ENCODE measurements at places on chromosomes 1 and 21.

- DNase-seq = no peak
Observed at GRCh38 chr1:91891969-91892368, 6.0 kb upstream of the TGFBR3 start.

DNA sequence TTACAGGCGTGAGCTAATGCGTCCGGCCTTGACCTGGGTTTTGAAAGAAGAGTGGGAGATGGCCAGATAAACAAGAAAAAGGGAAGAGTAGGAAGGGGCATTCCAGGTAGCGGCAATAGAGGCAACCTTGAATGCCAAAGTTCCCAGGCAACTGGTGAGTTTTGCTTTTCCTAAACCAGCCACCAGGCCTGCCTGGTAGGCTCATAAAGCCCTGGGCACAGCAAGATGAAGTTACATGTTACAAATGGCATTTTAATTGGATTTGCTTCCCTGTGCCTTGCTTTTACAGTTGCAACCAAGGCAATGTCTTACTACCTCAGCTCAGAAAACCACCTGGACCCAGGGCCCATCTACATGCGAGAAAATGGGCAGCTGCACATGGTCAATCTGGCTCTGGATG is 5.5 kb downstream of the LRRC42 start:
- no peak for DNase-seq

DNA sequence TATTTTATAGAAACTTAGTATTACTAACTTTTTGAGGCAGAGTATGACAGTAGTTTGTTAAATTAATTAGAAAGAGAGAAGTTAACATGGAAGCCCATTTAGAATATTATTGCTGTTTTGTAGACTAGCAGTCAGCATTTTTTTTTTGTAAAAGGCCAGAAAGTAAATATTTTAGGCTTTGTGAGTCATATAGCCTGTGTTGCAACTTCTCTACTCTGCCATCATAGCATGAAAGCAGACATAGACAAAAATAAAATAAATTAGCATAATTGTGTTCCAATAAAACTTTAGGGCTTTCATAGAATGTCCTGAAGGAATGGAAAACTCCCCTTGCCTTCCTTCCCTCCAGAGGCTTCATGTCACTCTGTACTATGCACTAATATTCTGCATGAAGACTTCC is 12.3 kb upstream of the RGS4 start:
- DNase-seq = no peak

- DNase-seq = no peak
Observed at GRCh38 chr1:56553046-56553445, 26.3 kb downstream of the PLPP3 start.

DNA sequence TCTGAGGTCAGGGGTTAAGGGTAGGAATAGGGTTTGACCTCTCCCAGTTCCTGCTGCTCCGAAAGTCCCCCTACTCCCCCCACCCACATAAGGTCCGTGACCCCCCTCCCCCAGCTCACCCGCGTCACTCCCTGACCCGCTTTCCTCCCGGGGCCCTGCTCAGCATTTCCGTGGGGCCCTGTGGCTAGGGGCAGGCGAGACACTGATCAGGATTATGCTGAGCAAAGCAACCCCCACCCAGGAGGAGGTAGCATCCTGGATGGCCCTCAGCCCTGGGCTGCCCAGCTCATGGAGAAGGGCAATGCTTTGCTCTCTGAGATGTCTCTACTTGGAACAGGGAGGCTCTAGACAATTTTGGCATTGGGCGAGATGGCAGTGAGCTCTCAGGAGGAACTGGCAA is 3.7 kb downstream of the RORC start:
- no peak for DNase-seq

DNA sequence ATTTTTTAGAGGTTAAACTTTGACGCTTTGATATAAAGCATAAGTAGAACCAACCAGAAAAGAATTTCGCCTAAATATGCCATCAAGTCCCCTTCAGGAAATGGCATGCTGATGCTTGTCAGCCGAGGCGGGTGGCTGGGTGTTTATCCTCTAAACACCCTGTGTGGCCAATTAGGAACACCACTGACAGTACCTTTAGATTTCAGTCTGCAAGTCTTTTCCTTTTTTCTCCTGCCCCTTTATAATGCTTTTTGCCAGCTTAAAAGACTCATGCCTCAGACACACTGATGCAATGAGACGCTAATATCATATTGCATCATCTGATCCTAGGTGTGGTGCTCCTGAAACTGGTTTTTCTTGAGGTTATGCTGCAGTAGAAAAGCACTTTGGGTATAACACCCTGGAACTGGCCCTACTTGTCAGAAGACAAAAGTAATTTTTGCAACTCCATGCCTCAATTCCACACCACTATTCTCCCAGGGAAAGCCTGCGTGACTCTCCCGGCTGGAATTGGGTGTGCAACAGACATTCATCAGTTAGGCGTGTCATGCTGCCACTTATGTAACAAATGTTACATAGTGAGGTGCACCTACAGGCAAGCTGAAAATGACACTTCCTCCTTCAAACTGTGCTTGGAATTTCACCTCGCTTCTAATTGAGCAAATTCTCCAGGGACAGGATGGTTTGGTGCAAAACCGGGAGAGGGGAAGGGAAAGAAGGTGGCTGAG is 2.0 kb upstream of the RCC2 start:
- DNase-seq = no peak

GRCh38 chr1:113931451-113931851 is 2.3 kb downstream of the HIPK1 start:
- no peak for DNase-seq

GRCh38 chr1:36083635-36084496 is at the start of gene TEKT2:
Gene TEKT2, plus strand, starts transcription at chr1:36084094. Its CDS starts 828 bp downstream, at chr1:36084922.
- peak; percentile 82 for DNase-seq

- no peak for DNase-seq
Observed at GRCh38 chr1:178581351-178582303, 68.7 kb downstream of the TEX35 start.

DNA sequence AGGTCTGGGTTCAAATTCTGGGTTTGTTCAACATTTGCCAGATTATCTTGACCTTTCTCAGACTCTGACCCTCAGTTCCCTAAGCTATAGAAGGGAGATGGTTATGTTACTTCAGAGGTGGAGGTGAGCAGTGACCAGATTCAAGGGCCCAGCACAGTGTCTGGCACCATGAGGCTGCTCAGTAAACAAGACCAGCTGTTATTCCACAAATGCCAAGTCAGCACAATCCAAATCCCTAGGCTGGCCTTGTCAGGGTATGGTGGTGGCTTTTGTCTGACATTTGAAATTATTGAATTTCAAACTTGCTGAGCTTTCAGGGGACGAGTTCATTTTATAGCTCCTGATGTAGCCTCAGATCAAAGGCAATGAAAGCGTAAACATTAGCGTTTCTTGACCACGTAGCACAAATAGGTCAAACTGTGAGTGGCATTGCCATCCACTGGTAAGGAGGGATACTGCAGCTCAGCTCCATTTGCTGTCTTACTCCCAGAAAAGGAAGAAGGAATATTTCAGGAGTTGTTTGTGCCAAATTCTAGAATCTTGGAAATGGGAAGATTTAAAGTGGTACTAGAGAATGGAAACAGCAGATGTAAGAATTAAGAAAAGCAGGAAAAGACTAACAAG is 94.3 kb upstream of the EDN2 start:
- peak; percentile 59 for DNase-seq

GRCh38 chr1:201169971-201170532 is 15.8 kb upstream of the TMEM9 start:
- no peak for DNase-seq

- peak; percentile 30 for DNase-seq
Observed at GRCh38 chr1:24167008-24167407, 20.1 kb downstream of the IFNLR1 start.

DNA sequence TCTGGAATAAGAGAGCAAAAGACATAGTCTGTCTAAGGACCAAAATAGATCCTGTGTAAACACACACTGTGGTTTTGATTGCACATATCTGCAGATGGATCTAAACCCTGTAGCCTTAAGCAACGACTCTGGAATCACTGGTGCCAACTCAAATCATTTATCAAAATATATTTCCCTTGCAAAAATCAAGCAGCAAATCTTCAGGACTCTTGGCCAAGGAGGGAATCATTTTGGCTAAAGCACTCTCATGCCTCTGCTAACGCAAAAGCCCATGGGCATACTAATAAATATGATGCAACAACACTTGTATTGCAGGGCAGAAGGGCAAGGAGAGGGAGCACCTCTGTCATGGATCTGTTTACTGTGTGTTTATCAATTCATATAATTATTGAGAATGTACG is 155.4 kb upstream of the DUSP10 start:
- no peak for DNase-seq

GRCh38 chr1:110548381-110548780 is 29.4 kb upstream of the KCNA10 start:
- no peak for DNase-seq

DNA sequence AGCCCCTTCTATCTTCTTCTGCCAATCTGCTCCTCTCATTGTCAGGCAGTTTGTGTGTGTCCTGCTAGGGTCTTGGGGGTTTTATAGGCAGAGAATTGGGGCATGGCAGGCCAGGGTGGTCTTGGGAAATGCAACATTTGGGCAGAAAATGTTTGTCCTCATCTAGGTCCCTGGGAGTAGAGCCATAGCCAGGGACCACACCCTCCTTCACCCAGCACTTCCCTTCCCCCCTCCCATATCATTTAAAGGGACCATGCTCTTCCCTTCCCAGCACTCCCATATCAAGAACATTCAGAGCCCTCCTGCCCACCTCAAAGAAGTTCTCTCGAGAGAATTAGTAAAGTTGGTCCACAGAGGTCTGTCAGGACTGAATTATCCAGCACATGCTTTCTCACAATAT is 41.7 kb downstream of the ZNF697 start:
- DNase-seq = no peak

- DNase-seq = no peak
Observed at GRCh38 chr1:212225871-212226302, 59.3 kb upstream of the PPP2R5A start.

DNA sequence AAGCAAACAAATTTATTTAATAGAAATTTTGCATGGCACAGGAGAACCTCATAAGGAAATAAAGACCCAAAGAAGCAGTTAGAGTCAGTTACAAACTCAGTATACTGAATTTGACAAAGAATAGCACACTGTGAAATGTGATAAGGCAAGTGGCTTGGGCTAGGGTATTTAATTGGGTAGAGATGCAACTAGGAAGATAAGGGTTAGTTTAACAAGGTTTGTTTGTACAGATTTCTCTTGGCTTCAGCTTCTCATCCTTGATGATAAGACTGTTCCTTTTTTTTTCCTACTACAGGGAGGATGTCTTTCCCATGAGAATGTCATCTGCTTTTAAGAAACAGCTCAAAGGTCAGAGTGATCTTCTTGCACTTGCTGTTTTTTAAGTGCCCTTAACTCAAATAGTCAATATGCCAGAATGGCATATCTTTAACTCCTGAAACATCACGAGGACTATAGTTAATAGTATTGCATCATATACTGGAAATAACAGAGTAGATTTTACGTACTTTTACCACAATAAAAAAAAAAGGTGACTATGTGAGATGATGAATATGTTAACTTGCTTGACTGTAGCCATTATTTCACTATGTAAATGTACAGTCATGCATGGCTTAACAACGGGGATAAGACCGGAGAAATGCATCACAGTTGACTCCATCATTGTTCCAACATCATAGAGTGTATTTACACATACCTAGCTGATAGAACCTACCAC is 9.2 kb upstream of the TRAF3IP3 start:
- DNase-seq = no peak

DNA sequence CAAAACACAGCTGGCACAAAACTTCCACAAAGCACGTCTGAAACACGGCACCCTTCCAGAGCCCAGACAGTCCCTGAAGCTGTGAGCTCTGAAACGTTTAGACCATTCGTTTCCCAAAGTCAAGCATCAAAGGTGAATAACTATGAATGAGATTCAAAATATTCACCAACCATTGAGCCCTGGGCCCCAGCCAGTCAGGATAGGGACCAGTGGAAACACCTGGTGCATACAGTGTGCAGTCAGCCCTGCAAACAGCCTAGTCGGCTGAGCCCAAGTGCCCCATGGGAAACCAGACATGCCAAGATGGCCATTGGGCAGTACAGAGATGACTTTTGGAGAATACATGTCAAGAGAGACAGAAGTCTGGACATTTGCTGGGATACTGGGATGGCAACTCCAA is 90.4 kb upstream of the EDN2 start:
- no peak for DNase-seq

GRCh38 chr1:7388141-7388487 is 383.0 kb upstream of the VAMP3 start:
- DNase-seq = peak; percentile 69

DNA sequence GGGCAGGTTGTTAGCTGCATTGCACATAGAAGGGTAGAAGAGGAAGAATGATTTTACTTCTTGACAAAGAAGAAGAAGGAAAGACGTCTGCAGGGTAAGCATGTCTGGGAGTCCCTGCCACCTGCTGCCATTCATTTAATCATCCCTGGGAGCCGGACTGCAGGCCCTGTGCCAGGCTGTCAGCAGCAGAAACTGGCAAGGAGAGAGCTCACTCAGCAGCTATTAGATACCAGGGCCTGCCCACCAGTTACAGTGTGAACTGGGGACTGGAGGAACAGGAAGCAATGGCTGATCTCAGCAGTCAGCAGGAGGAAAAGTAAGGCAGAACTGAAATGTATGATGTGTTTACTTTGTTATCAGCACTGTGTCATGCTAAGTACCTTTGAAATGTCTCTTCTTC is 75.7 kb upstream of the C1orf87 start:
- DNase-seq = no peak

DNA sequence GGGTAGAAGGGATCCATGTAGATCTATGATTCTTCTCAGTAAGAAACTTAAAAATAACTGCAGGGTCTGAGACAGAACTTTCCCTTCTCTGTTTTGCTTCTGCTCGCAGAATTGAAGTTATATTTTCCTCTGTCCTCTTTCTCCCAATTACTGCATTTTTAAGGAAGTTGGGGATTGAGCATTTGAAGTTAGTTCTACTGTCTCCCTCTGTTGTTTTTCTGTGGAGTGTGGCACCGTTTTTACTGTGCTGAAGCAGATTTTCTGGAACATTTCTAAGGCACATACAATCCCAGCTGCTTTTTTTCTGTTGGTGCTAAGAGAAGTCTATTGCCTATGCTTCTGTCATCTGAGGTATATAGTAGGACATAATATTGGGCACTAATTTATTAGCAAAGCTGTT is 43.3 kb downstream of the RASAL2 start:
- DNase-seq = no peak

DNA sequence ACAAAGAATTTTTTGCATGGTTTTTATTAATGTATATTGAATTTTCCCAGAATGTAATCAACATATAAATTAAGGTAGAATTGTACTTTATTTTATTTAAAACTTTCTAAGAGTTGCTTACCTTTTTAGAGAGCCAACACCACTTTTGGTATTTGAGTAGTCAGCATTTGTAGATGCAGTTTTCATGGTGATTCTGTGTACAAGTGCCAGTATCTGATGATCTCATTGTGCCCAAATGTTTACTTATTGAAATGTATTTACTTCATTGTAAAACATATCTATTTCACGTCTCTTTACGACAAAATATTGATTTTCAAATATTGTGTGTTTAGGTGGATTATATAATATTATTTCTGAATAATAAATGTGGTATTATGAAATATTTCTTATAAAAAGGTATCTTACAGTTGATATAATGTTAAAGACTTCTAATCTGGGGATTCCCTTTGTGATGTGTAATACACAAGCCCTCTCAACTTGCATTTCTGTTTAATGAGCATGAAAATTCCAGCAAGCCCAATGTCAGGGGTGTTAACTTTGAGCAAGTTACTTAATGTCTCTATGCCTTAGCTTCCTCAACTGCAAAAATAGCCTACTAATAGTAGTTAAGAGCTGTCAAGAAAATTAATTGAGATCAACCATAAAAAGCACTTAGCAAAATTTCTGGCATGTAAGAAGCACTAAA is 141.8 kb upstream of the ZNF648 start:
- DNase-seq = no peak

GRCh38 chr1:89903550-89903949 is 82.7 kb downstream of the LRRC8D start:
- no peak for DNase-seq

Data from posterior vena cava (tissue), 2 donors.